ENCODE measurements at places on chromosomes 4 and X. TPM values are rescaled to one million over a fixed set of nuclear protein-coding genes. Genes with fewer than 3 reads are reported as not detected.

DNA sequence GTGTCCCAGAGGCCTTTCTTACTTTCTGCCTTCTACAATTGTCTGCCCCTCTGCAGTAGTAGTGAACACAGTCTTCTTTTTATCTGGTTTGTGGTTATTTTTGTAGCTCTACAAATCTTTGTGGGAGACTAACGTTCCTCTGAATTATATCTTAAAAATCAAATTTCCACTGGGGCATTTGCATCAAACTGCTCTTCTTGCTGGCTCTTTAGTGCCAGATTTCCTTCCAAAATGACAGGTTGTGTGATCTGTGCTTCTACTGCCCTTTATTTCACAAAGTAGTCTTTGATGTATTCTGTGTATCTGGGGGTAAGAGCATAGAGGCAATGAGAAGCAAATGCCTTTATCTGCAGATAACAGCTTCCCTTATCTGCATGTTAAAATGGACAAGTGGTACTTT, 34.5 kb downstream of the TSPAN7 start:
- H3K27ac ChIP-seq: no peak overlapping the region
- no peaks in the 10 kb centered on the region for H3K36me3 ChIP-seq
- no peak for DNase-seq
- no peak overlapping the region for H3K4me3 ChIP-seq
- no peaks in the 10 kb centered on the region for H3K4me1 ChIP-seq

DNA sequence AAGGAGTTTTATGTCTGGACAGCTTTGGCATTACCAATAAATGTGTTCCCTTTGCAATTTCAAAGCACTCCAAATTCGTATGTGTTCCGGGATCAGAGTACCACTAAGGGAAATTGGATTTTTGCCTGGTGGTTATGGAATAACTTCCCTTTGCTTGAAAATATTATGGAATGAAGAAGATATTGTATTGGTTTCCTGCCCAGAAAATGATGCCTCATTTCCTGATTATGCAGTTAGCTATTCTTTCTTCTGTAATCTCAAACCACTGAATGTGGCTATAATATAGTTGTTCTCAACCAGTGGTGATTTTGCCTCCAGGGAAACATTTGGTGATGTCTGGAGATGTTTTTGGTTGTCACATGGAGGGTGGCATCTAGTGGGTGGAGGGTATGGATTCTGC, 142.9 kb downstream of the PCDH7 start:
- no peaks in the 10 kb centered on the region for H3K36me3 ChIP-seq
- H3K27ac ChIP-seq: no peak overlapping the region
- H3K4me1 ChIP-seq: no peaks in the 10 kb centered on the region
- DNase-seq: no peak

DNA sequence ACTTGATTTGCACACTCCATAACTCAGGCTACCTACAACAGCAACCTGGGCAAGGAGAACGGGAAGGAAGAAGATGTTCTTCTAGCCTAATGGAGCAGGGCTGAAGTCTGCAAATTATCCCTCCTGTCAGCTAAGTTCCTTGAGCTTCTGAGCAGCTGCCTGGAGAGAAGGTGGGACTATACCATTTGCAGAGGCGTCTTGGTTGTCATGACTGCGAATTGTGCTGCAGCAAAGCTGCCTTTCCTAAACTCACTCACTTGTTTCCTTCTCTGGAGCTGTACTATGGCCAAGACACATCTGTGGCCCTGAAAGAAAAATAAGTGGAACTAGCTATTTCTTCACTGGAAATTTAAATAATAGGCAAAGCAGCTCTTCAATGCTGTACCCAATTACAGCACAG, 682.4 kb upstream of the GRIA3 start:
- no peak overlapping the region for H3K4me3 ChIP-seq
- no peaks in the 10 kb centered on the region for H3K4me1 ChIP-seq
- no peaks in the 10 kb centered on the region for H3K27me3 ChIP-seq
- no peaks in the 10 kb centered on the region for H3K36me3 ChIP-seq

- H3K4me3 ChIP-seq: no peak overlapping the region
- no peak overlapping the region for H3K27ac ChIP-seq
- H3K4me1 ChIP-seq: no peaks in the 10 kb centered on the region
- H3K27me3 ChIP-seq: no peaks in the 10 kb centered on the region
- no peak for DNase-seq
- H3K36me3 ChIP-seq: no peaks in the 10 kb centered on the region
Measured at GRCh38 chrX:10600479-10600878, 19.9 kb downstream of the MID1 start.

GRCh38 chr4:69999420-69999819, 3.7 kb downstream of the STATH start:
- no peaks in the 10 kb centered on the region for H3K4me1 ChIP-seq
- H3K27me3 ChIP-seq: no peaks in the 10 kb centered on the region
- no peak overlapping the region for H3K4me3 ChIP-seq

Gene PLP1
- 20.6 TPM for polyA plus RNA-seq

DNA sequence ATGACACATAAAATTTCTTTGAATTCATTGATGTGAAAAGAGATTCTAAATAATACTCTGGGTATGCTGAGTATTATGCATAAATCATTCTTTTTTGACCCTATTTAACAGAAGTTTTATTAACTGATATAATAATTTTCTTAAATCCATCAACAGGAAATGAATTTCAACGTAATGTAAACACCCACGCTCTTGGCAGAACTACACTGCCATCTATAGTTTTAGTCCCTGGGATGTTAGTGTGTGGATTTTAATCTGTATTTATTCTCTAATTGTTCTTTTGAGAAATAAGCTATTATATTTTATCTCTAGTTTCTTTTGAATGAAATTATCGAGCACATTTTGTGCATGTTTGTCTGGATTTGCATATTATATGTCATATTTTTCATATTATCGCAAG, 666.8 kb upstream of the NDST4 start:
- no peak overlapping the region for H3K4me3 ChIP-seq
- no peaks in the 10 kb centered on the region for H3K36me3 ChIP-seq
- H3K27ac ChIP-seq: no peak overlapping the region

DNA sequence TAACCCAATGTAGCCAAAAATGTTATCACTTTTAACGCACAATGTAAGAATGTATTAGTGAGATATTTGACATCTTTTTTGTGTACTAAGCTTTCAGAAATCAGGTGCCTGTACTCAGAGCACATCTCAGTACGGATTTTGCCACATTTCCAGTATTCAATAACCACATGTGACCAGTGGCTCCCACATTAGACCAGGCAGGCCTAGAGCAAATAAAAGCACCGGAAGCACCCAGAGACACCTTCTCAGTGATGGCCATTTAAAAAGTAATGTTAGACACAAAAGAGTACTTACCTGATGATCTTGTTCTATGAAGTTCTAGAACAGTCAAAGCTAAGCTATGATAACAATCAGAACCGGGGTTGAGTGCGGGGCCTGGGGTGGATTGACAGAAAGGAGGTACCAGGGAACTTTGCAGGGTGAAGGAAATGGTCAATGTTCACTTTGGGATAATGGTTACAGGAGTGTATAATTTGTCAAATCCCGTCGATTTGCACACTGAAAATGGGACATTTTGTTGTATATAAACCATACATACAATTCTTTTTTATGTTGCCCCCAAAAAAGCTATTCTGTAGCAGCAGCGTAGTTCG, 1.2 kb downstream of the CTPS2 start:
- H3K4me1 ChIP-seq: no peaks in the 10 kb centered on the region
- peak overlapping the region; percentile 60 for H3K4me3 ChIP-seq
- no peaks in the 10 kb centered on the region for H3K36me3 ChIP-seq
- no peaks in the 10 kb centered on the region for H3K27me3 ChIP-seq

Gene EGF
- 0.03 TPM for polyA plus RNA-seq

GRCh38 chrX:129726307-129727111, 12.3 kb upstream of the XPNPEP2 start:
- no peaks in the 10 kb centered on the region for H3K27me3 ChIP-seq
- H3K4me1 ChIP-seq: no peaks in the 10 kb centered on the region
- H3K36me3 ChIP-seq: no peaks in the 10 kb centered on the region
- DNase-seq: no peak
- H3K27ac ChIP-seq: no peak overlapping the region

Gene TMEM185A
- 13.9 TPM for polyA plus RNA-seq

DNA sequence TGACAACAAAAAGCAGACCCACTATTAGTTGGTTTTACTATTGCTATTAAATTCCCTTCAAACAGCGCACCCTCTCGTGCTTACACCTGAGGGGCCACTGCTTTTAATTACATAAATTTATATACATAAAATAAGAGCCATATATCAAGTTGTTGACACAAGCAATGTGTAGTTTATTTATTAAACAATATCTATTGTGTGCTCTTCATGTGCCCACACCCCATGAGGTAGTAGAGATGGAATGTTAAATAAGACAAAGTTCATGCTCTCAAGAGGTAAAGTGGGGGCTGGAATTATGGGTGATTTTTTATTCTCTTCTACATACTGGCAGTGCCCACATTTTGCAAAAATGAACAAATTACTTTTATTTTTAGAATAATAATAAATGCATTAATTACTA, 47.3 kb downstream of the KCNIP4 start:
- H3K36me3 ChIP-seq: no peaks in the 10 kb centered on the region
- H3K4me1 ChIP-seq: no peaks in the 10 kb centered on the region
- no peak for DNase-seq

DNA sequence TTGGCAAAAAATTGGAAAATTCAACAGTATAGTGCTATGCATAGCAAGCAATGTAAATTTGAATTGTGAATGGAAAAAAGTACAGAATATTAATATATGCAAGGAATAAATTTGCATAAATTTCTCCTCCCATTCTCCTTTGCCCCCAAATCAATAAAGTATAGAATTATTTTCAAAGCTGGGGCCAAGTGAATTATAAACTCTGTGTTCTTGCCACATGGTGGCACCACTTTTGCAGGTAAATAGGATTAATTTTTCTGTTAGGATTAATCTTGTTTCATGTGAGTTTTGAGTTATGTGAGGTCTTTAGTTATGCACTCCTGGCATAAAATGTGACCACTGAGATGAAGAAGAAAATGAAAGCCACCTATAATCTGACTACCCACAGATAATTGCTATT, 19.9 kb downstream of the COPS4 start:
- H3K36me3 ChIP-seq: peaks cover 38% of the 10 kb centered on the region
- H3K4me1 ChIP-seq: no peaks in the 10 kb centered on the region
- DNase-seq: no peak
- H3K27ac ChIP-seq: no peak overlapping the region

Gene VSIG1
- polyA plus RNA-seq: 0.16 TPM

Gene SSX1
- not detected for polyA plus RNA-seq

- DNase-seq: no peak
- no peaks in the 10 kb centered on the region for H3K36me3 ChIP-seq
- no peak overlapping the region for H3K27ac ChIP-seq
- H3K4me3 ChIP-seq: no peak overlapping the region
Measured at GRCh38 chr4:80922941-80923340, 107.6 kb upstream of the BMP3 start.

GRCh38 chr4:174256277-174256713, 27.2 kb downstream of the FBXO8 start:
- no peaks in the 10 kb centered on the region for H3K27me3 ChIP-seq
- H3K4me3 ChIP-seq: no peak overlapping the region
- no peak for DNase-seq
- no peaks in the 10 kb centered on the region for H3K36me3 ChIP-seq

DNA sequence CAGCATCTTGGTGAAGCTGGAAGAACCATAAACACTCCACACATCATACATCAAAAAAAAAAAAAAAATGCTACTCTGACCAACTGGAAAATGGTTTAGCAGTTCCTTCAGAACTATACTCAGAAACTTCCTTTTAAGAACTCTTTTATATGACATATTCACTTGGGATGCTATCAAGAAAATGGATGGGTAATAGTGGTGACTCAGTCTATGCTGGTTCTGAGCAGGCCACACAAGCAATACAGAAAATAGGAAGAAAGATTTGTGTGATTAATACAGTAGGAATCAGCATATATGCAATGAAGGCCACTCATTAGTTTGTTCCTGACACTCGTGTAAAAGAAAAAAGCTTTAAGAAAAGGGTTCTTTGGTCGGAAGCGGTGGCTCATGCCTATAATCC, 123.5 kb upstream of the FAT4 start:
- DNase-seq: no peak
- H3K4me3 ChIP-seq: no peak overlapping the region
- no peaks in the 10 kb centered on the region for H3K36me3 ChIP-seq
- H3K4me1 ChIP-seq: no peaks in the 10 kb centered on the region

DNA sequence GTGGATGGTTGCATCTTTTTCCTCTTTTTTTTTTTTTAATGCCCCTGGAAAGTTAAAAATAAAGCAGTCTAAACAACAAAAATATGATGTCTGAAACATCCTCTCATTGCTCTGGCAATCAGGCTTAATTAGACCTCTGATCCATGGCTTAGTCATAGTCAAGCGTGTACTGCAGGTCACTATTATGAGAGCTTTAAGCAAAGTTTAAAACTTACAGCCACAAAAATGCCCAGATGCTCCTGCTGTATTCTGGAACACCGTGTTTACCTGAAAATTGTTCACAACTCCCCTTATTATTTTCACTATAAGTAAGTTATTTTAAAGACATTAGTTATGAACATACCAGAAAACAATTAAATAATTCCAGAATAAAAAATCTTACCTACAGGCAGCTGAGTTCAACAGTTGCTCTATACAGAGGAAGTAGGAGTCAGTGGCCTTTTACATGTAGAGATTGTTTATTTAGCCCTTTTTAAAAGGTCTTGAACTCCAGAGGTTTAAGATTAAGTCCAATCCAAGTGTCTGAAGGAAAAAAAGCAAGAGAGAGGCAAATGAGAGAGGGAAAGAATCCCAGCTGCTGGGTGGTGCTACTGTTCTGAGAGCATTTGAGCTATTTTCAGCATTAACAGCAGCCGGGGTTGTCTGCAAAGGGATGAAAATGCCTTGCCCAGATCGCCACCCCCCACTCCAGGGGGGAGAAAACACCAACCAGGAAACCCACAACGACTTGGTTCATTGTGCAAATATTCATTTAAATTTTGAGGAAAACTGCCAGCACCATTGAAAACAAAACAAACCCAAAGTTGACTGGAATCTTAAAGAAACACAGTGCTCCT, 36.9 kb downstream of the SORBS2 start:
- DNase-seq: no peak
- H3K36me3 ChIP-seq: no peaks in the 10 kb centered on the region
- H3K4me3 ChIP-seq: no peak overlapping the region
- H3K27ac ChIP-seq: peak overlapping the region; percentile 44

Gene UCP1
- not detected for polyA plus RNA-seq

Gene DTHD1
- polyA plus RNA-seq: 0.18 TPM
